ENCODE measurements at places on chromosomes 16 and 17.

DNA sequence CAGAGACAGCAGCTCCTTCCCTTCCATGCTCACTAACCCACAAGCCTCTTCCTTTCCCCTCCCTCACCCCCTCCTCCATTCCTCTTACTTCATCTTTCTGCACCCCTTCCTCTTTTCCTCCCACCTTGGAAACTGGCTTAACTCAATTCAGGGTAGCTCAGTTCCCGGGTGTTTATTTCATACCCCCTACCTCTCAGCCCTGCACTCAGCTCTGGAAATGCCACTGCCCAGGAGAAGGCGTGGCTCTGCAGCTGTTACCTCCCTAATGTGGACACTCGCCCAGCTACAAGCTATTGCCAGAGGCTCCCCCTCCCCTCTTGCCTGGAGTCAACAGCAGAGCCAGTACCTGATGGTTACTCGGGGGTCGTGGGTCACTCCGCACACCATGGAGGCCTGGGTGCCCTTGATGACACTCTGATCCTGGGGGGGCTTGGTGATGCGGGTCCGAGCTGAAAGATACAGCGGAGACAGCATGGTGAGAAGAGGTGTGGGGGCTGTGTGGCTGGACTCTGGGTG, 118.4 kb upstream of the CDC42EP4 start:
- no peak for DNase-seq

GRCh38 chr17:44979426-44979995, 11.4 kb upstream of the C1QL1 start:
- no peak for DNase-seq

DNA sequence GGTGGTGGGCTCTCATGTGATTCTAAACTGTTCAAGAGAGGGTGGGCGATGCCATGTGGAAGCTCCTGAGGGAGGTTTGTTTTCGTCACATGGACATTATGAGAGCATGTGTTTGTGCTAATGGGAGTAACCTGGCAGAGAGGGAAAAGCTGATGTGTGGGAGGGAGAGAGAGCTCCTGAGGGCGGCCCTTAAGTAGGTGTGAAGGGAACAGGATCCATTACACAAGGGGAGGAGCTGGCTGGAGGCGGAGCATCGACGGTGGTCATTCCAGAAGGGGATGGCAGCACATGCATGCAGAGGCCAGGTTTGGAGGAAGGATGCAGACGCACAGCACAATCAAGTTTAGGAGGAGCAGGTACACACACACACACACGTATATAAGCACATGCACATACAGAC, 197.5 kb downstream of the RPTOR start:
- no peak for DNase-seq

GRCh38 chr16:89966756-89967155, 18.2 kb downstream of the DEF8 start:
- DNase-seq, result no peak

DNA sequence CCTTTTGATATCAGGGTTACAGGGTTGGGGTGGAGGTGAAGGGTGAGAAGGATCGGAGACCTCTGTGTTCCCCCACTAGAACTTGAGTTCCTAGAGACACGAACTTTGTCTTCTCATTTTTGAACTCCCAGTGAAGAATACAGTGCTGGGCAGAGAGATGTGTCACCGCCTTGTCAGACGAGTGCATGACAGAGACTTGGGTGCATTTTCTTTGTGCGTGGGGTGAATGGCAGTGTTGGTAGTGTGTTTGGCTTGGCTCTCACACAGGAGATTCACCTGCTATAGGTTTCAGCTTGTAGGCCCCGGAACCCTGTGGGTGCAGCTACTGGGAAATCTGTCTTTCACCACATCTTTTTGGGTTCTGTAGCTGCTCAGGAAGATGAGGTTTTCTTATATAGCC, 40.0 kb upstream of the CCR7 start:
- no peak for DNase-seq

- DNase-seq, result no peak
Measured at GRCh38 chr16:17951378-17951777, 385.2 kb downstream of the NPIPA8 start.

- DNase-seq, result peak; percentile 72
Measured at GRCh38 chr16:68093816-68094613, 8.8 kb downstream of the NFATC3 start.

DNA sequence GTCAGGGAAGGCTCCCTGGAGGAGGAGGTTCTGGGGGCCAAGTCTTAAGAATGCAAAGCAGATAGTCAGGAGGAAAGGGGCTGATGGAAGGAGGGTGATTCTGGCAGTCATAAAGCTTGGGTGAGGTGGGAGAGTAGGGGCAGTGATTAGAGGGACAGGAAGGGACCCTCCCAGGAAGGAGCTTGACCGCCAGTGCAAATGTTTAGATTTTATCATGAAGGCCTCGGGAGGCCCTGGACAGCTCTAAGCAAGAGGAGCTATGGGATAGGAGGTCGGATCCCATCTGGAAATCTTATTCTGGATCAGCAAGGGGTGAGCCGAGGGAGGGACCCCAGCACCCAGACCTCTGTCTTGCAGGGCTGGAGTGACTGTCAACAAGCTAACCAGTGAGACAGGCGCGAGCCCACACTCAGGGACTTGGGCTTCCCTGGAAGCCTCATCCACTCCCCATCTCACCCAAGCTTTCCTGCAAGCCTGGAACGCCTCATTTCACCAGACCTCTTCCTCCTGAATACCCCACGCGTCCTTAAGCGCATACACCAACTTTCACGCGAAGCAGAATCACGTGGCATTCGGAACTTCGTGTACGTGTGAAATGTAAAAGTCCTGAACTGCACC, 52.0 kb upstream of the CBX4 start:
- DNase-seq, result no peak

GRCh38 chr17:1829592-1830257, at the start of the genes RPA1 and SMYD4:
RPA1 (plus strand) TSS chr17:1830005; CDS start chr17:1830094, 89 bp downstream.
SMYD4 (minus strand) TSS chr17:1829902; CDS start chr17:1827994, 1,908 bp downstream.
- peak; percentile 91 for DNase-seq

DNA sequence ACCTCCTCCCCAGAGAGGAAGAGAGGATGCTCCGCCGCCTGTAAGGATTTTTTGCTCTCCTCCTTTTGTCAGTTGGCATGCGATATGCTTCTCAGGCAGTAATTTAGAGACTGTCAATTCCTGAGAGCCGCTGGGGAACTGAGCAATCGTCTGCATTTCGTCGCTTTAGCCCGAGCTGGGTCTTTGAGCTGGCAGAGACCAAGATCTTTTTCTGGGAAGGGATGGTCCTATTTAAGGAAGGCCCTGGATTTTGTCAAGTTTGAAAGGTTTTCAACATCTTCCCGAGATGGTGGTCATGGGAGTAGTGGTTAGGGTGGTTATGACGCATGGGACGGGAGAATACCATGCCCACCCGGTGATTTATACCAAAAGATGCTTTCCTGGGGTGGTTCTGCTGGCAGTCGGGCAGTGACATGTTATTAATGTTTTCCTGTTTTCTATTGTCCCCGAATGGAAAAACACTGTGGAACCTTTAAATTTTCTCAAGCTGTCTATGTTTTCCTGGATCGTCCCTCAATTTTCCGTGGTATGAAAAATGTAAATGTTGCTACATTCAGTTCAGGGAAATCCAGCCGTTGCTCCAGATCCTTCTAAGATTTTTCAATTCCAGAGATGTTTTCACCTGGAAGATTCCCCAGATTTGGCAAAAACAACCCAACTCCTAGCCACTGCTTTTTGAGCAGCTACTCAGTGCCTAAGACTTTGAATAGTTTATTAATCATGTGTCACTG, 586.4 kb downstream of the MAF start:
- DNase-seq, result no peak

- no peak for DNase-seq
Measured at GRCh38 chr16:64381979-64382378, 739.9 kb downstream of the CDH11 start.

DNA sequence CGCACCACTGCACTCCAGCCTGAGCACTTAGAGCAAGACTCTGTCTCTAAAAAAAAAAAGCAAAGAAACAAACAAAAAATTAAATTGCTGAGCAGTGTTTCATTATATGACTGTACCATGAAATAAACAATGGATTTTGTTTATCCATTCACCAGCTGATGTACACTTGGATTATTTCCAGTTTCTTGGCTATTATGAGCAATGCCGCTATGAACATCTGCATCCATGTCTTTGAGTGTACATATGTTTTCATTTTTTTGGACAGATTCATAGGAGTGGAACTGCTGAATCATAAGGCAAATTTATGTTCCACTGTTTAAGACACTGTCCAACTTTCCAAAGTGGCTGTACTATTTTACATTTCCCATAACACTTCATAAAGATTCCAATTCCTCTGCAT, 8.0 kb downstream of the RNF157 start:
- DNase-seq, result no peak
